ENCODE measurements at places on chromosomes 2 and 18.

- DNase-seq = no peak
These were observed 7.3 kb downstream of the EMILIN2 start for GRCh38 chr18:2853926-2854664.

- no peak for DNase-seq
These were observed 204.8 kb upstream of the SYT4 start for GRCh38 chr18:43482136-43482535.

DNA sequence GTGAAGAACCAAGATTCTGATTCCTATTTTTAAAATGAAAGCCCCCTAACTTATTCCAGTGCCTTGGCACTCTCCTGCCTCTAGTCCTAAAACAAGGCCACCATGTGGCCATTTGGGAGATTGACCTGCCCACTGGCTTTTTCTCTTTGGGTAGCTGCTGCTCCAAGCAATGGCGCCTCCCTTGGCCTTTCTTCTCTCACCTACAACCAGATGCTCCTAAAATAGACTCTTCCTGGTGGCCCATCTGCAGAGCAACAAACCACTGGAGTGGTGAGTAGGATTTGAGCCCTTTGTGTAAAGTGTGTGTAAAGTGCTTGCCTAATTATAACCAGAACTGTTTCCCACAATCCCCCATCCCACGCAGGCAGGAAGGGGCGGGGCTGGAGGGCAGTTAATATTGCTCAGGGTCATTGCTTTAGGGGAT is 114.2 kb downstream of the FHOD3 start:
- DNase-seq = no peak

GRCh38 chr18:34754300-34754699 is 44.2 kb downstream of the DTNA start:
- no peak for DNase-seq

DNA sequence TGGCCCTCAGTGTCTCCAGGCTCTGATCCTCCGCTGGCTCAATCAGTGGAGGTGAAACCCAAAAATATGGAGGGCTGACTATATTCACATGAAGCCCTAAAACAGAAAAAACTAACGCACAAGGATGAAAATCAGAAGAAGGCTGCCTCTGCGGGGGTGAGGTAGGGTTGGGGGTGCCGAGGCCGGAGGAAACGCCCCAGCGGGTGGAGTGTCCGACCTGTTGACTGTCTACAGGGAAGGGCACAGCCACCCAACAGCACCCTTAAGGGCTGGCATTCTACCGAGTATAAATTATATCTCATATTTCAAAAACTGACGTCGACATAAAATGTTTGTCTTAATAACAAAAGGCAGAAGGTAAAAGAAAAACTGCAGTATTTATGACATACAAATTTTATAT is 223.5 kb downstream of the HDAC4 start:
- no peak for DNase-seq

DNA sequence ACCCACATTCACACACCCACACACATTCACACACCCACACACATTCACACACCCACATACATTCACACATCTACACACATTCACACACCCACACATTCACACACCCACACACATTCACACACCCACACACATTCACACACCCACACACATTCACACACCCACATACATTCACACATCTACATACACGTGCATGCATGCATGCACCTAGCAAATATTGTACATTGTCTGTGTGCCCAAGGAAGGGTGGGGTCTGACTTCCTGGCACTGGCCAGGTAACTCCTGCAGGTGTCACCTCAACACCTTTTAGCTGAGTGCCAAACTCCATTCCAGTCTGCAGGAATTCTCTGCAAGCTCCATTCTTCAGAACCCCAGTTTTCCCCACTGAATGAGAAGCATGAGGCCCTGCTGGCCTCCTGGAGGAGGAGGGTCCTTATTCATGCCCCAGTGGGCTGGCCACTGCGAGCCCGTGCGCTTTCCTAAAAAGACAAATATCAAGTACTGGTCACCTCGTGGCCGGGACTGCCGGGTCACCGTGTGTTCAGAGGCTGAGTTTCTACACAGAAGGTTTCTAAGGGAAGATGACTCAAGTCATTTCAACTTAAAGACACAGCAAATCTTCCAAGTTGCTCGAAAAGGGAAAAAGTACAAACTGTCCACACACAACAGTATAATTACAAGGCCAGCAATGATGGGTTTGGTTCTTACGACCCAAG is 131.5 kb downstream of the HDAC4 start:
- no peak for DNase-seq

- no peak for DNase-seq
These were observed 216.9 kb downstream of the ARHGAP15 start for GRCh38 chr2:143345887-143346787.

DNA sequence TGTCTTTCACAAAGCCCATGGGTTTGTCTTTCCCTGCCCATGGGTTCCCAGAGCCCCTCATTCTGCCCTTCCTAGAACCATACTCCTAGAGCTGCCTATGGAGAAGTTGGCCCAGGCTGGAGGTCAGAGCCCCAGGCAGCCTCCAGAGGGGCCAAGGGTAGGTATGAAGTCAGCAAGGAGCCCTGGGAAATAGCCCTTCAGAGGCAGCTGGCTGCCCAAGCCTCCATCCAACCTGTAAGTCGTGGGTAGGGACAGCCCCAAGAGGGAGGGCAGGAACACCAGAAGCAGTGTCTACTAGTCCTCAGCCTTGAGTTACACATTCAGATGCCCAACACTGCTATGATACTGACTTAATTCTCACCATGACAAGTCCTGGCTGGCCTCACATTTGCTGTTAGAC is 49.5 kb downstream of the TMEM247 start:
- no peak for DNase-seq

DNA sequence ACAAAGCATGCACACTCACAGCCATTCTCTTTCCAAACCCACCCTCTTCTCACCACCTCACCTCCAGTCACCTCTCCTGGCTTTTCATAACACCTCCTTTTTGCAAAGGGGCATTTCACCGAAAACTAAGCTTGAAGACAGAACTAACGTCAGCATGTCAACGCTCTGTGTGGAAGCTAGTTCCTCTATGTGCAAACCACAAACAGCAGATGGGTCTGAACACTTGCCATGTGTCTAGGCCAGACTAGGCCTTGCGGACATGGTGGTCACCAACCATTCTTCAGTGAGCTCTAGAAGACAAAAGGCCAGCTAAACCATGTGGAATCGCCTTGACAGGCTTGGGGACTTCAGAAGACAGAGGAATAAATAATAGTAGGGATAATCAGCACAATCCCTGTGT is 148.5 kb downstream of the TXNL1 start:
- DNase-seq = no peak

GRCh38 chr2:12050396-12050795 is 304.0 kb downstream of the LPIN1 start:
- no peak for DNase-seq

DNA sequence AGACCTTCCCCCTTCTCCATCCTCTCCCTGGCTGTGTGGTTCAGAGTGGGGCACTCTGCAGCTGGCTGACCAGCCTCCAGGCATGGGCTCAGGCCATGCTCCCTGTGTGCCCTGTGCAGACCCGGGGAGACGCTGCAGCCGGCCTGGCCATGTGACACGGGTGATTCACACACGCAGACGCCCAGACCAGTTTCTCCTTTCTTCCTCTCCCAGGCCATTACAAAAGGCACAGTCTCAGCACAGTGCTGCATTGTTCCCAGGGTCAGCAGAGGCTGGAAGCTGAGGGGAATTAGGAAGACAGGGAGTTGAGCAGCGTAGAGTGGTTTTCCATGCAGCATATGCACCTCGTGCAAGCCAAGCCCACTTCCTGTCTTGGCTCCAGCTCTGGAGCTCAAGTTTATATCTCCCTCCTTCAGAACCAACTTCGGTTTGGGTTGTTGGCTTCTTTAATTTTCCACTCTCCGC is 288.5 kb downstream of the TNS1 start:
- DNase-seq = no peak

GRCh38 chr2:127670055-127670956 is 5.0 kb downstream of the LIMS2 start:
- no peak for DNase-seq

DNA sequence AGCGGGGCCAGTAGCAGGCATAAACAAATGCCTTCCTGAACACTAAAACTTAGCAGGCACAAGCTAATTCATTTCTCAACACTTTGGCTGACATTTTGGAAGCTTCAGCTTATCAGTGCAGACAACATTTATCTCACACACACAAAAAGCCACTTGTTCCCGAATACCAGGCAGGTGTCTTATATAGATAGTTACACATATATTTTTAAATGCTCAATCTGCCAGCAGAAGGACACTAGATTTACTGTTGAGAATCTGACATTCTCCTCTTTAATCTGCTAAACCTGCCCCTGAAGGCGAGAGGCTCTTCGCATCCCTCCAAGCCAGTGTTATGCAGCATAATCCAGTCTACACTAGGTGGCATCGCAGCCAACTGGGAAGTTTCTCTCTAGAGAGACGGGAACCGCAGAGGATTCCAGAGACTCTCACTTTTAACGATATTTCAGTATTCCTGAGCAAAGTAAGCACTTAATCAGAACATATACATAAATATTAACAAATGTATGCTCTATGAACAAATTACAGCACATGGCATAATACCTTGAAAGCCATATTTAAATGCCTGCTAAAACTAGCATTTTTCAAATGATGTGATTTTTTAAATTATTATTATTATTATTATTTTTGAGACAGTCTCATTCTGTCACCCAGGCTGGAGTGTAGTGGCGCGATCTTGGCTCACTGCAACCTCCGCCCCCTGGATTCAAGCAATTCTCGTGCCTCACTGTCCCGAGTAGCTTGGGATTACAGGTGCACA is 90.2 kb upstream of the SCG2 start:
- DNase-seq = no peak

DNA sequence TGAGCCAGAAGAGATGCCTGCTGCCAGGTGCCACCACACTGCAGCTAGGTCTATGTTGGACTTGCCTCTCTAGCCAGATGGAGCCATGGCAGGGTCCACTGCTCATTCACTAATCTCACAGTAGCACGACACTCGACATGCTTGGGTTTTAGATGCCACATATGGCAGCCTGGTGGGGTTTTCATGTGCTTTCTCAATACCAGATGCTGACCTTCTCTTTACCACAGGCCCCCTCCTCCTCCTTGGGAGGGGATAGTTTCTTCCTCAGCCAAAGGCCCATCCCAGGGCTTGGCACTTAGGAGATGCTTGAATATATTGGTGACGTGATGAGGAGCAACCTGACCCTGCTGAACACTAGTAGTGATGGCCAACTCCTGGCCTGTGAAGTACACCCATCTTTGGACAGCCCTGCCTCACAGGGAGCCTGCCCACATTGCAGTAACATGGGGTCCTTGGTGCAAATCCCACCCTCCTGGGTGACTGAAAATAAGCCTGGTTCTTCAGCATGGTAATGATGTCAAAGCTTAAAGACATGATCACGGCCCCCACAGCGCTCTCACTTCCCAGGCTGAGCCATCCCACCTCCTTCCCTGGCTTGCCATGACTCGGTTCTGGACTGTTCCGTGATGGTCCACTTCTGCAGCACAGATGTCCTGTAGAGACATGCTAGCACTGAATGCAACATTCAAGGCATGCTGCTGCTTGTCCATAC is 227.5 kb downstream of the SH3RF3 start:
- DNase-seq = no peak

GRCh38 chr2:218827701-218828476 is 3.7 kb downstream of the PRKAG3 start:
- no peak for DNase-seq

DNA sequence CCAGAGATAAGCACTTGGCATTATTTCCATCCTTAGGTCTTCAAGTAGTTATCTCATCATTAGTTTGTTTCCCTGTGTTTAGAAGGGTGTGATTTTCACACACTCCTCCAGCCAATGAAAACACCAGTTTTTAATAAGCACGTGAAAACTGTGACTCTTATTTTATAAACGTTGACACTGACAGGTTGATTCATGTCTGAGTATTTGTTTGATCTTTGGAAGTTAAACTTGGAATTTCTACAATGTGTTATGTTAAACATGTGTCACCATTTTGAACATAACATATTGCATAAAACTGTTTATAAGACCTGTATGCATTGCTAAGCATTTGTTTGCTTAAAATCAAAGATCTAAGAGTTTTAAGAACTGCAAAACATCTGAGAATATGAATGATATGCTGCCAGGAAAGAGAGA is 27.6 kb downstream of the SLC40A1 start:
- DNase-seq = no peak

DNA sequence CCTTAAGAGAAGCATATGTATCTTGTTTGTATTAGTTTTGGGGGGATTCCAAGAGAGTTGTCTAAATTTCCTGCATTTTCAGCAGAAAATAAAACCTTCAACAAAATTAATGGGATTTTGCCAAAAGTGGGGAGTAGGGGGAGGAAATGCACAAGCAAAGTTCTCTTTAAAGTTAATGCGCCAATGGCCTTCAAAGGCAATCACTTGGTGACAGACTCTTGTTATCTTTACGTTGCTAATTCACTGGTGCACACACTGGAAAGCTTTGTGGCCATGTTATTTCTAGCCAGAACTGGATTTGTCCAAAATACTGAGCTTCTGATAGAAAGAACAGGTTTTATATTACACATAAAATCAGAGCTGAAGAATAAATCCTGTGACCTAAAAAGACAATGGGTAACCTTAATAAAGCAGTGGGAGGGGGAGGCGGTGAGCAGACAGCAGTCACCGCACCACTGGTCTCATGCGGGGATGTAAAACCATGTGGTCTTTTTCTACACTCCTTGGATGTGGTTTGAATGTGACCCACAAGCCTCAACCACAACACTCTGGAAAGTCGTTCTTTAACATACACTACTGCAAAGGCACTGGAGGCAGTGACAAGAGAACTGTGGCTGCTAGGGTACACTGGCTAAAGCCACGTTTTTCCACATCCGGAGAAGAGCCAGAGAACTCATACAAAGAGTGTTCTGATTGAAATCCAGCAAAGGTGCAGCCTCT is 176.9 kb upstream of the SMAD7 start:
- DNase-seq = no peak

GRCh38 chr2:191145769-191146471 is 4.9 kb downstream of the STAT4 start:
- DNase-seq = no peak

- DNase-seq = no peak
These were observed 197.5 kb upstream of the CHAC2 start for GRCh38 chr2:53569957-53570727.

DNA sequence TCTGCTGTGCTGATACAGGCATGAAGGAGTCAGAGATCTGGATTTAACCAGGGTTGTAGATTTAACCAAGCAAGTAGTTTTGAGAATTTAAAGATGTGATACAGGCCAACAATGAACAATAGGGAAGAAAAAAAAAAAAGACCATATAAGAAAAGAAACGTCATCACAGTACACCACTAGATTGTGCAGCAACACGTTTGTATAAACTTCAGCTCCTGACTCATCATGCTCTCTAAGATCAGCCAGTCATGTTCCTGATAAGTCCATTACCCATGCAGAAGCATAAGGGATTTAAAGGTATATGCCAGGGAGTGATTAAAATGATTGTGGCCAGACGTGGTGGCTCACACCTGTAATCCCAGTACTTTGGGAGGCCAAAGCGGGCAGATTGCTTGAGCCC is 22.3 kb upstream of the ERICH2 start:
- no peak for DNase-seq

Data from stimulated activated CD8-positive, alpha-beta memory T cell treated with anti-CD3 and anti-CD28 coated beads, Interleukin-4, amount 100 ng/mL, for 24 hours (primary cell).